GM23248 (cell line): ENCODE measurements at places on chromosomes 5 and 9.

DNA sequence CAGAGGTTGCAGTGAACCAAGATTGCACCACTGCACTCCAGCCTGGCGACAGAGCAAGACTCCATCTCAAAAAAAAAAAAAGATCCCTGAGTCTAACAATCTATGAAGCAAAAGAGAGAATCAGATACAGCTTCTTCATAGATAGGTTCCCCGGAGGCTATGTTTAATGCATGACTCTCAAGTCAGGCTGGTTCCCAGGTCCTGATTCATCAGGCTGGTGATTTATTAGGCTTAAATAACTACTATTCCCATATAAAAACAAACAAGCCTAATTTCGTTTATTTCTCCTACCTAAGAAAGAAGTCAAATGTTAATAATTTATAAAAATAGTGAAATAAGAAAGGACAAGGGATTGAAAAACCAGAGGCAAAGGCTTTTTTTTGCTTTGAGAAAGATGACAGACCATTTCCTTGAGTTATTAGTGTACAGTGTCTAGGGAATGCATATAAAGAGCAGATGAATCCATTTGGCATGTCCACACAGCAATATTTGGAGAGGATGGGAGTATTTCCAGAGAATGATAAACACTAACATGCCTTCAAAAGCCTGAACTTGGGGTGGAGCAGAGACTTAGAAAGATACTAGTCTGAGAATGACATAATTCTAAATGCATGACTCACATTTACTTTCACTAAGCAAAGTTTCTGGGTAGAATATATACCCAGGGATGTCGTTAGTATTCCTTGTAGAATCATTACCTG, 115.3 kb downstream of the NREP start:
- DNase-seq: peak; percentile 93

DNA sequence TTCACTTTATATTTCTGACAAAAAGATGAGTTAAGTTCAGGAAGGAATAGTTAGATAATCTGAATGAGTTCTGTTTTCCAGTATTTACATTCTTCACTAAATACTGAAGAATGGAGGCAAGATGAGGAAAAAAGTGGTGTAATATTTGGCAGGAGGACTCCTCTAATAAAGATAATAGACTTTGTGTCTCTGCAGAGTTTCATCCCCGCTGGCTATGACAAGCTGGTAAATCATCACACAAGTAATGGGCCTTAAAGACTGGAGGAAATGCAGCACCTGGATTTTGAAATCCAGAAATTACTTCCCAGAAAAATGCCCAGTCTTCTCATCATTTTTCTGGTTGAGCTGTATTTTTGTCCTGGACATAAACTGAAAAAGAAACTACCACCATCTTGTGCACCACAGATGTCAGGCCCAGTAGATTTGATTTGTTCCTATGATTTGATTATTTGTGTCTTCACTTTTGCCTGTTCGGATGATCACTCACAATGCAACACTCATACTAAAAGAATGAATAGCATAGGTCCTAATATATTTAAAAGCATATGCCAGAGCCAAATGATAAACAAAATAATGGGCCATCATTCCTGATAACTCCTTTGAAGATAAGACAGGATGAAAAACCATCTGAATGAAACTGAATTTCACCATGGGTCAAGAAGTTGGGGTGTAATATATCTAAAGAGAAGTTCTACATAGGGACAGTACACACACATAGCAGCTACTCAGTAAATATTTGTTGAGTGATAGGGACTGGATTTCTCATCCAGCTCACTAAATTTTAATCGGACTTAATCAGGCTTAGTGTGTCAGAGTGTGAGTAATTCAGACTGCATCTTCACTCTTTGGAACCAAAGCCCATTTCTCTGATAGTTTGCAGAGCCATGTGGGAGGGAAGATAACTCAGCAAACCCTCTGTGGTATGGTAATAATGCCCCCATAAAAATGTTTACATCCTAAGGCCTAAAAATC, 200.5 kb downstream of the HINT1 start:
- DNase-seq: peak; percentile 26

GRCh38 chr5:19855031-19855430, 133.0 kb downstream of the CDH18 start:
- peak; percentile 52 for DNase-seq

DNA sequence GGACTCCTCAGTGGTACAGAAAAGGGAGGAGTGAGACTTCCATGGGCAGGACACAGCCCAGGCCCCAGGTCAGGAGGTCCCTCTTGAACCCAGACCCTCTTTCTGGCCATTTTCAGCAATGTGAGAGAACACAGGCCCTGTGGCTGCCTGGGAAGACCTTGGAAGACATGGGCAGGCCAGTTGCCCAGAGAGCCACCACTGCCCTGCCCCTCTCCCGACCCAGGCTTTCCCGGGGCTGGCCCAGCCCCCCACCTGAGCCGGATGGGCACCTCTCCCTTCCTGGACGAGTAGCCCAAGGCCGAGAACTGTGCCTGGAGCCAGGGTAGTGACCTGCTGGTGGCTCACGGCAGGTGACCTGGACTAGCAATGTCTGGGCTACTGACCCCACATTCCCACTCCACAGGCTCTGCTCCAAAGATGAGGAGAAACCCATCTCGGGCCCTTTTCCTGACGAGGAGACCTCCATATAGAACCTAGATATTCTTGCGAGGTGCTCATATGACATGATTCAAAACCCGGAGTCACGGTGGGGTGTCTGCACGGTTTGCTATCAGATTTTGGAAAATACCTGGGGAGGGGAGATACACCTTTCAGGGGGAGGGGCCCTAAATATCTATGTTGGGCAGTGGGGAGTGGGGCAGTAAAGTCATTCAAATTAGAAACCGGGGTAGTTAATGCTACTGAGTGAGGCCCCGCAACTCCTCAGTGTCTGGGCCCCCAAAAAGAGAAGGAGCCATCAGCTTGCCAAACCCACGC, 59.4 kb downstream of the ZNF354C start:
- DNase-seq: no peak

GRCh38 chr5:82421119-82421518, 143.0 kb upstream of the RPS23 start:
- DNase-seq: peak; percentile 82

DNA sequence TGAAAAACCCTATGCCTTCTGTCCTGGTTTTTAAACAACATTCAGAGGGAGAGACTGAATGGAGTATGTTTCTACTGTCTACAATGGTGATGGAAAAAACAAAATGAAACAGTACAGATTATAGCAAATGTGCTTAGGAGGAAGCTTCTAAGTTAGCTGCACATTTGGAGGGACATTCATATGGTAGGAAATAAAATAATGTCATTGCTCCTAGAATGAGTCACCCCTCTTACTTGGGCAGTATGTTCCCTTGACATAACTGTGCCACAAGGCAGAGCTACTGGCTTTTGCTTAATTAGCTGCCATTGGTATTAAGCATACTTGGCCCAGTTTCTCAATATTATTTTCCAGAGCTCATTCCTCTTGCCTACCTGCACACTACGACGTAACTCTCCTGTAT, 128.9 kb downstream of the GDNF start:
- peak; percentile 52 for DNase-seq

- peak; percentile 69 for DNase-seq
Measured at GRCh38 chr5:83255268-83255667, 177.9 kb downstream of the XRCC4 start.

GRCh38 chr5:169875091-169875728, 105.1 kb downstream of the INSYN2B start:
- peak; percentile 85 for DNase-seq

DNA sequence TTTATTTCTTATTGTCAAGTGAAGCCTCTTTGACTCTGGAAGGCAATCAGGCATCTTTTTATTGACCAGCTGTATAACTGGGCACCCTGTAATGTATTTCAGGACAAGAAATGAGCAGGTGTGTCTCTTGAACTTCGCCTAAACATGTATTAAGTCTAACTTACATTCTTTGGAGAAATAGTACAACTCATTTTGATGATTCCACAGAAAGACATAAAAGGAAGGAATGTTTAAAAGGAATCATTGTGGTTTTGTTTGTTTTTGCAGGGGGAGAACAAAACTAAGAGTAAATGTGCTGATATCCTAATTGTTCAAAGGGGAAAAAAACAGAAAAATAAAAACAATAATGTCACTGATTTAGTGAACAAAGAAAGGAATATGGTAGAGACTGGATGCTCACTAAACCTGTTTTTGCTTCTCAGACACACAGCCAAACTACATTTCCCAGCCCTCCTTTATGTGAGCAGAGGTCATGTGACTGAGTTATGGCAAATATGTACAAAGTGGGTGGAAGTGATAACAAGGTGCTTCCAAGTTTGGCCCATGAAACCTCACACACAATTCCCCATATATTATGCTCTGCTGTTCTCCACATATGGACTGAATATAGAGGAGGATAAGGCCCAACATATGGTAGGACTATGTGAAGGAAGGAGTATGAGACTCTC, 150.6 kb upstream of the ACOT12 start:
- DNase-seq: no peak

DNA sequence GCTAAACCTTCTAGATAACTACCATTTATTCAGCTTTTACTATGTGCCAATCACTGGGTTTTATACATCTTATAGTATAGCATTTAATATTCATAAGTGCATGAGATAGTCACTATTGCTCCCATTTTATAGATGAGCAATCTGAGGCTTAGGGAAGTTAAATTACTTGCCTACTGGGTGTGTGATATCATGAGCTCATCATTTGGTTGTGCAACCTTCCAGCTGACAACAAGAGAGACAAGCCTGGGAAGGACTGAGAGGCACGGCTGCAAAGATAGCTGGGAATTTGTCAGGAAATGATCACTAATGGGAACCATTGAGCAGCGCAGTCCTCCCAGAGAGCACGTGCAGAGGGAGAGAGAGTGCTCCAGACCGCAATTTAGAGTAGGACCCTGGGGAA, 481.6 kb upstream of the KIF2A start:
- DNase-seq: peak; percentile 8

DNA sequence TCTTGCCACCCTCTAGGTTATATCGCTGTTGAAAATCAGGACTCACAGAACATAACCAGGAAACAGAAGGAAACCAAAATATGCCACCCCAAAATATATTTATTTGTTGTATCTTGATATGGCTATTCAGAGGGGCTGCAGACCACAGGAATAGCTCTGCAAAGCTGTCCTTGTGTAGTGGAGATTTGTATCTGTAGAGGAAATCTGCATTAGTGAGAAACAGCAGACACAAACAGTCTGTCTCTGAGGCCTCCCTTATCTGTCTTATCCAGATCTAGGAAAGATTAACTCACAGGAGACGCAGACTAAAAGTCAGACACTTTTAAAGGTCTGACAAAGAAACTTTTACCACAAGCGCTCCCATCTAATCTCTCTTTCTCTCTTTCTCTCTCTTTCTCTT, 54.1 kb upstream of the CEMIP2 start:
- DNase-seq: no peak

GRCh38 chr5:159768243-159768642, 148.0 kb upstream of the ADRA1B start:
- peak; percentile 40 for DNase-seq

DNA sequence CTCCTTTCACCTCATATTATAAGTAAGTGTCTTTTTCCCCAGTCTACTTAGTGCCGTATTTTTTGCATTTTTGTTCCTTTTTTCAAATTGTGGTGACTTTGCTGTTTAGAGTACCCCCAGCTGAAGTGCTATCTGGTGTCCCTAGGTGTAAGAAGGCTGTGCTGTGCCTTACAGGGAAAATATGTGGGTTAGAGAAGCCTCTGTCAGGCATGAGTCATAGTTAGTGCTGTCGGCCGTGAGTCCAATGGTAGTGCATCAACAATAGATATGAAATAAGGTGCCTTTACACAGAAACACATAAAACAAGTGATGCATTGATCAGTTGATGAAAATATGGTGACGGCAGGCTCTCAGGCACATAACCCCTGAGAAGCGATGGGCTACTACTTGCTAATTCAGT, 20.1 kb downstream of the SYK start:
- DNase-seq: peak; percentile 7
